ENCODE measurements at places on chromosomes 11 and 22.
A peak's percentile ranks its signal among the peaks of the same experiment; 100 is the strongest.

- DNase-seq = no peak
These were observed 7.9 kb downstream of the CD82 start for GRCh38 chr11:44573333-44573732.

- no peak for DNase-seq
These were observed 65.8 kb upstream of the SEPTIN5 start for GRCh38 chr22:19648419-19648929.

GRCh38 chr11:62980133-62980760 lies 4.5 kb downstream of the SLC22A6 start:
- no peak for DNase-seq

DNA sequence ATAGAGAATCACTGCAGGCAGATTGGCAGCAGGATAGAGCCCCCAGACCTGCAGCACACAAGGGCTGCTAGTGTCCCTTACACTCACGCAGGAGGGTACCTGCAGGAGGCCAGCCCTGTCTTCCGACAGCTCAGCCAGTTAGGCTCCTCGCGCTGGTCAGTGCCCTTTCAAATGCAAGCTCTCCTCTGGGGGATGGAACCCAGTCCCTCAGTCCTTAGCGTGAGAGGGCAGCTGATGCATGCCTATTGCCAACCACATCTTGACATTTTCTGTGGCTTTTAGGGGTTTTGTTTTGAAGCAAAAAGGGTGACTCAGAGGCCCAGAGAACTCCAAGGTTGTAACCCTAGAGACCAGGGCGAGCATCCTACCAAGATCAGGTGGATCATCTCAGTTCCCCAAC lies 40.0 kb downstream of the WNT11 start:
- no peak for DNase-seq

DNA sequence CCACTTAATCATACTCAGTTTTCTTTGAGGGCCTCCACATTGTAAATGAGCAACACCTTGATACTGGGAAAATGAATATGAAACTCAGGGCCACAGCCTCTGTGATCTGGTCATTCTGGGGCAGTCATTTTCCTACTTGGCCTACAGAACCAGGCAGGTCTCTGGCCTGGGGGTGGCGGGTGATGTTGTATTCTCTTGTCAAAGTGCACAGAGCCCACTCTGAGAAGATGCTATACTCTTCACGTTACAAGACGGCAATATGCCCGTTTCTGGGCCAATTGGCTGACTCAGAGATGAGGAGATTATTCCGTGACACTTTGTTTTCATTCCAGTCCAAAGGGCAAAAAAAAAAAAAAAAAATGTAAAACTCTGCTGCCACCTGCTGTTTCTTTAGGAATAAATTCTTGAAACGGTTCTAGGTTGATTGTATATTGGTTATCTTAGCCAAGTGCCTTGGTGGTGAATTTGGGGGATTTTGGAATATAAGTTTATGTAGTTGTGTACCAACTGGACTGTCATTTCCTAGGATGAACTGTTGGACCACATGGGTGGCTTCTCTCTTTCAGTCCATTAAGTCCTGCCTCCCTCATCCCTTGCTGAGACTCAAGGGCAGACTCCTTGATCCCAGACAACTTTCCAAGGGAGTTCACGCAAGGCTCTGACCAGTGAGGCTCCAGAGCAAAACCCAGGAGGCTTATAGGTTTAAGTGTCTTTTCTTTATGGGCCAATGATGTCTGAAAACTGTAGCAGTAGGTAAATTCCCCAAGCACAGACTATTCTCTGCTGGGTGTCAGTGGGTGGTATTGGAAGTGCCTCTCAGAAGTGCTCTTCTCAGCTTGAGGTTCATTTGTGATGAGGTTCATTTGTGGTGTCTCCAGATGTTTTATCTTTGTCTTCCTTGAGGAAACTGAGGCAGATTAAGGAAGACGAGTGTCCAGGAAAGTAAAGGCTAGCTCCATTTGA lies 18.2 kb downstream of the ADM start:
- no peak for DNase-seq

GRCh38 chr11:126978165-126978564 lies 22.4 kb downstream of the KIRREL3 start:
- DNase-seq = no peak

GRCh38 chr11:133905677-133906156 lies 51.1 kb downstream of the IGSF9B start:
- DNase-seq = no peak

DNA sequence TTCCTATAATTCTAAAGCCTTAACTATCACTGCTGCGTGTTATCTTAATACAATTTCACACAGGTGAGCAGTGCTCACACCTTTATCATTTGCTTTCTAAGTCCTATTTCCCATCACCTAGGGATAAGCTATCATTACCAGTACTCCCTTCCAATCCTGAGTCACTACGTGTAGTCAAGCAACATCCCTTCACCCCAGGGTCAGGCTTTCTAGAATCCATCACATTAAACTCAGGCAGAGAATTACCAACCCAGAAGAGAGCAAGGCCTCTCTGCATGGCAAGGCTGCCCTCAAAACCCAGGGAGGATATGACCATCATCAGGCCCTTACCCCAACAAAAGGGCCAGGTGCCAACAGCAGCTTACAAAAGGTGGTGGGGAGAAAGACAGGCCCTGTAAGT lies 9.8 kb downstream of the PACSIN2 start:
- DNase-seq = no peak

- DNase-seq = no peak
These were observed 33.3 kb downstream of the MOV10L1 start for GRCh38 chr22:50123119-50123518.

GRCh38 chr11:36333897-36334296 lies 37.8 kb downstream of the PRR5L start:
- no peak for DNase-seq

GRCh38 chr22:43014316-43014868 lies 557 bp downstream of the PACSIN2 start:
- peak; percentile 14 for DNase-seq

DNA sequence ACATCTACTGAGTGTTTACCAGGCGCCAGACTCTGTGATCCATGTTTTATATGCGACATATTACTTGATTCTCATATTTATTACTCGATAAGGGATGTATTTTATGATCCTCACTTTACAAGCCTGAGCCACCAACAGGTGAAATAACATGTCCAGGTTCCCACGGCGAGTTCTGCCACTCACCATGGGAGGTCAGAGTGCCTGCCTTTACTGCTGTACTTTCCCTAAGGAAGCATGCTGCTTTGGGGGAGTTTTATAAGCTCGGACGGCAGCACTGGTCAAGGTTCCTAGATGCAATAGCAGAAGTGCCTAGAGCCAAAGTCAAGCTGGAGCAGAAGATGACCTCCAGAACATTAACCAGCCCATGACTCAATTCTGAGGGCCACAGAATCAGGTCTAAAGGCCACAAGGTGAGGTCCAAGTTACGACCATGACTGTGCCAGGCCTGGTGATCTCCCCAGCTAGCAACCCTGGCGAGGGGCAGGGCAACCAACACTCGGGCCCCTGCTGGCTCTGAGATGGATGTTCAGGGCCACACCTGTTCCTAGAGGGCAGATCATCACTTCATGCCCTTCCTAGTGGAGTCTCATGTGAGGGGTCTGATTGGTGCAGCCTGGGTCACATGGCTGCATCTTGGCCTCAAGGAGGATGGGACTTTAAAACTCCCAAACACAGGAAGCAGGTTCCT lies 14.2 kb downstream of the IFT27 start:
- no peak for DNase-seq

- no peak for DNase-seq
These were observed 138.9 kb downstream of the SPON1 start for GRCh38 chr11:14101388-14101787.

DNA sequence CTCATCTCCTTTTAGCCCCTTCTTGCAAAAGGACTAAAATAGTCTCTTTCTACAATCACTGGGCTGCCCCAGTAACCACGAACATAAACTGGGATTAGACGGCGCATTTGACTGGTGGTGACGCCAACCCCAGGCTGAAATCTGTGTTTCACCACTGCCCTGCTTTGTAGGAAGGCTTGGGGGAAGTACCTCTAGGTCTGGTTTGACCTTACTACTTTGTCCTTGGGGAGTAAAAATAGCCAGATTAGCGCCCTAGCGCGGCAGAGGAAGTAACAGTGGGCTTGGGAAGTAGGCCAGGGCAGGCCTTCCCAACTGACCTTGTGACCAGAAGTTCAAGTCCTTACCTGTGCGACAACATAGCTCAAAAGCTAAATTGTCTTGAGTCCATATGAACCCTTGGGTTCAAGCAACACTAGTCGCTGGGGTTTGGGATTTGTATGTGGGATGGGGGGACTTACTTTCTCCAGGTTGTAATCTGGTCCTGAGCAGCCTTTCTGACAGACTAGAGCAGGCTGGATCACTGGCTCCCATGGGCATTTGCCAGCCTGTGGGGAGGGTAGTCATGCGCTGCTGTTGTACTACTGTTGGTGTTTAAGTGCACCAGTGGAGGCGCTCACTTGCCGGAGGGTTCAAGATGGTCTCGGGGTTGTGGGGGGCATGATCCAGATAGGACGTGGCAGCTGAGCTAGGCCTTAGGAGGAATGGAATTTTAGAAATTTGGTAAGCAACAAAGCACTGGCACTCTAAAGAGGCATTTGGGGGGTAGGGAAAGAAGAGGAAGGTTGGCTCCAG lies 953 bp upstream of the PACS1 start:
- DNase-seq = no peak
